ENCODE measurements at places on chromosomes 12 and 14. TPM values are rescaled to one million over a fixed set of nuclear protein-coding genes. Genes with fewer than 3 reads are reported as not detected.

Gene RERGL
- total RNA-seq = not detected

- no peak for DNase-seq
Observed at GRCh38 chr12:124273630-124274029, 21.3 kb upstream of the RFLNA start.

DNA sequence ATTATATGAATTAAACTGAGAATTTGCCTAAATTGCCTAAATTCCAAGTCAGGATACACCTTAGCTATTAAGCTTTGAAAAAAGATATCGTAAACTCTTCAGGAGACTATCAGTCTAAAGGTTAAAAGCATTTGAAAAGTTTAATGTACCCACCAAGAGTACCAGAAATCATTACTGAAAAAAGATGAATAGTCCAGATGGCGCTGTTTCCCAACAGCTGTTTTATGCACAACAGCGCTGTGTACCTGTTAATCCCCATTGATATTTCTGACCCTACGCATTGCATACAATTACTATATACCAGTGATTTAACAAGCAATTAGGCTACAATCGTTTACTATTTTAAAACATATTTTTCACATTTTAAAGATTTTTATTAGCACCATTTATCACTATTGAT lies 185.0 kb downstream of the PLCZ1 start:
- DNase-seq = no peak

DNA sequence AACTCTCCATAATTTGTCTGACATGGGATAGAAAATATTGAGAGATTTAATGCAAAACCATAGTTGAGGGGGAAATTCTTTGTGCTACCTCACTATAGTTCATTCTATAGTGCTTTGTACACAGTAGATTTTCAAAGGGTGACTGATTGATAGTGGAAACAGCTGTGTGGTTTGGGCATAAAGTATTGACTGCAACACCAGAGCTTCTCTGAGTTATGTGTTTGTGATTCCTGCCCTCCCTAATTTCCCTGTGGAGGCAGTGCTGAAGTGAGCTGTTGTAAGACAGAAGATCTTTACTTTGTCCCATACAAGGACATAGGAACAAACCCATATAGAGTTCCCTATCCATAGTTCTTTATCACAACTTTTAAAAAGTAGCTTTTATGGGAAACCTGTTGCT lies 47.1 kb downstream of the PTPRQ start:
- no peak for DNase-seq

- DNase-seq = peak; percentile 32
Observed at GRCh38 chr12:94207467-94207848, 59.1 kb downstream of the PLXNC1 start.

DNA sequence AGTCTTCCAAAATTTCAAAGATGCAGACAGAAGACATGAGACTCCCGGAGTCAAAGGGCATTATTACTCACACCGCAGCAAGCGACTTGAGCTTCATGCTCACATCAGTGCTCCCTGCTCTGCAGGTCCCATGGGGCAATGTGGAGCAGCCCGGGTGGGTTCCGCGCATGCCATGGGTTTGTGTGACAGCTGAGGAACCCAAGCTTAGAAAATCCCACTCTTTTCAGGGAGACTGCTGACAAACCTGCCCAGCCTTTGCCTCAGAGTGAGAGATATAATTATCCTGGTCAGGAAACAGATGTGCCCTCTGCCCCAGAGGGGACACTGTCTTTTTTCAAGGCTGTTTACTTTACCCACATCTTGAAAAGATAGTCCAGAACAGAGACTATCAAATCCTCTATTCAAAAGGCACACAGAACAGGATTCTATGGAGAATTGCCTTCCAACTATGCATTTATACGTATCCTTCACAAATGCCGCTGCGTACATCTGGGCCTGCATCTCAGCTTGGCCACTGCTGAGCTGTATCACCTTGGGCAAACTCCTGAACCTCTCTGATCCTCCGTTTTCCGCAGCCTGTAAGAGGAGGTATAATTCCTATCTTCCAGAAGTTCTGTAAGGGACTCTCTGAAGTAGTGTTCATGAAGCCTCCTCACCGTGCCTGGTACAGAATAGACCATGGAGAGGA lies 16.0 kb downstream of the C14orf132 start:
- DNase-seq = no peak

- no peak for DNase-seq
Observed at GRCh38 chr12:81998761-81999378, 239.7 kb upstream of the PPFIA2 start.
